H4 (cell line): ENCODE measurements at places on chromosomes 2 and 18.

- no peak for DNase-seq
Measured at GRCh38 chr2:69514819-69515218, 77.6 kb upstream of the NFU1 start.

GRCh38 chr2:60880643-60881046 lies 729 bp upstream of the REL start:
- DNase-seq = no peak

GRCh38 chr2:195269220-195269619 lies 387.8 kb upstream of the SLC39A10 start:
- DNase-seq = no peak

GRCh38 chr2:124480958-124481357 lies 455.9 kb downstream of the CNTNAP5 start:
- no peak for DNase-seq

DNA sequence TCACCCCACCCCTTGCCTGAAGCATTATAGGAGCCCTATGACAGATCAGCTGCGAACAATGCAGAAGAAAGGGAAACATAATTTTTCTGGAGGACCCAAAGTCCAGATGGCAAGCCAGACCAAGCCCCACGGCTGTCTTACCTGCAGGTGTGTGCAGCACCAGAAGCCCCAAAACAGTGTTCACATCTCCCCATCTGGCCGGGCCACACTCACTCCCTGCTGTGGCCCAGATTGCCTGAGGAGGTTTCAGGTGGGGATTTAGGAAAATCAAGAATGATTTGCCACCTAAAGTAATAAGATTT lies 11.7 kb upstream of the STK17B start:
- no peak for DNase-seq

GRCh38 chr2:101150306-101151145 lies 656 bp downstream of the TBC1D8 start:
- DNase-seq = no peak

DNA sequence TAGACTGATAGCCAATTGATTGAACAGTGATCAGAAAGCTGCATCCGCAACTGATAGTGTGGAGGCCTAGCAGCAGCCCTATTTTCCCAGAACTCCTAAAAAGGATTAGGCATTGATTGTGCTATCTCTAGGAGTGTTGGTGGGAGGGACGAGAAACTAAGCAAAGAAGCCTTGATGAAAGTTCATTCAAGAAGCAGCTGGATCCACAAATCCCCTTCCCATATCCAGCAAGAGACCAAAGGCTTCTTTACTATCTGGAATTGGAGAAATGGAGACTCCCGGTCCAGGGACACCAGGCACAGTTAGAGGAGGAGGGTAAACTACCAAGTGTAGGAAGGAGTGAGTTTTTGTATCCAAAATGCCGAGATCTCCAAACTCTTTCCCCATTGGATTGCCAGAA lies 151.5 kb downstream of the ALK start:
- DNase-seq = no peak

- DNase-seq = peak; percentile 58
Measured at GRCh38 chr2:162297925-162298552, 20.4 kb downstream of the IFIH1 start.

DNA sequence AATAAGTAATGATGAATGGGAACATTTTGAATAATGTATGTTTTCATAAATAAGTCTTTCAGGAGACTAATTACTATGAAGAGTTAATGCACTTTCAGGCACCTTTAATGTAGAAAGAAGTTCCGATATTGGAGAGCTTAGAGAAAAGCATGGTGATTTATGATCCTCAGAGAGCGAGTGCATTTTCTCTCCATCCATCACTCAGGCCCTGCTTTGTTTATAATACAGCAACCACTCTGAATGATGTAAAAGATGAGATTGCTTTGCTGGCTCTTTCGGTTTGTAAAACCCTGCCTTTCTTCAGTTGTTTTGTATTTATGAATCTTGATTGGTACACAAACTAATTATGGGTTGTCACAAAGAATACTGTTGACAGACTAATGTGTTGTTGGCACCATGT lies 132.0 kb downstream of the NYAP2 start:
- DNase-seq = no peak

- no peak for DNase-seq
Measured at GRCh38 chr2:221077251-221077650, 494.9 kb downstream of the EPHA4 start.

- no peak for DNase-seq
Measured at GRCh38 chr18:67108894-67109293, 407.6 kb downstream of the DSEL start.

- no peak for DNase-seq
Measured at GRCh38 chr18:13796515-13796914, 27.4 kb upstream of the MC5R start.

DNA sequence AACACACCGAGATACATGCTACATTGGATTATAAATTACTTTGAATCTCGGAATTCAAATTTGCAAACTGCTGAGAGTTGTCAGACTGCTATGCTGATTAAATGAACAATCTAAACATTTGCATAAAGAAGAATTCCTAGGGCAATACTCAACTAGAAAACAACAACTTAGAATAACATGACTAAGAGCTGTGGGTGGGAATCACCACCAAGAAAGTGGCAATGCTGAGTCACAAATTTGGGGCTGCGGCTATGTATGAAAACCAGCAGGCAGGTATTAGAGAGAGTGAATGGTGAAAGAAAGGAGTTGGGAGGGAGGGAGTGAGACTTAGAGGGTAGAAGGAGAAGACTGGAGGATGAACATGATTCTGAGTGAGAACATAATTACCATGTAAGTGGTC lies 559.5 kb downstream of the PIK3C3 start:
- no peak for DNase-seq

DNA sequence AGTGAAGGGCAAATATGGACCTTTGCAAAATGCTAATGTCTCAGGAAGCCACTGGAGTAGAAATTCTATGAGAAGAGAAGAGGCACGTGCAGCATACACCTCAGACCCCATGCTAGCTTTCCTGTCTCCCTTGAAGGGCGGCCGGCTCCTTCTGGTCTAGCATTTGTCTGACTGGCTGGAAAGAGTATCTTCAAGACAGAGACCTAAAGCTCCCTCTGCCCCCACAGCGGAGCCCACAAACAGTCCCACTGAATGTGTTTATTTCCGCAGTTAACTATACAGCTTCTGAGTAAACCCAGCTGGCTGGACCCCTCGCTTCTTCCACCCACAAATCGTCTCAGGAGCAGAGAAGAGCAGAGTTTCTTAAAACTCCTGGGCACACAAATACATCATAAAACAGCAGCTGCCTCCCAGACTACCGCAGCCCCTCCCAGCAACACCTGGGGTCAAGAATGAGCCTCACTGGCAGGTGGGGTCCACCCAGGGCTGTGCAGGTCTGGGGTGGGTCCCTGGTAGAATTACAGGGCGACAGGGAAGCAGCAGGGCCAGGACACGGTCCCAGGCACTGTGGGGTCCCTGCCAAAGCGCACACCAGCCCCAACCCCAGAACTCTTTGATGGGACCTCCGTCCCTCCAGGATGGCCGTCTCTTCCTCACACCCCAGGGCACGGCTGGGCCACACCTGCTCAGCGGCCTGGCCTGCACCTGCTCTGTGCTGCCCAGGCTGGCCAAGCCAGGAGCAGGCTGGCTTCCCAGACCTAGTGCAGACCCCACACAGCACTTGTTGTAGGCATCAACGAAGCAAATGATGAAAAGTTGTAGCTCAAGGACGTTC lies 103.8 kb downstream of the PXDN start:
- DNase-seq = no peak

DNA sequence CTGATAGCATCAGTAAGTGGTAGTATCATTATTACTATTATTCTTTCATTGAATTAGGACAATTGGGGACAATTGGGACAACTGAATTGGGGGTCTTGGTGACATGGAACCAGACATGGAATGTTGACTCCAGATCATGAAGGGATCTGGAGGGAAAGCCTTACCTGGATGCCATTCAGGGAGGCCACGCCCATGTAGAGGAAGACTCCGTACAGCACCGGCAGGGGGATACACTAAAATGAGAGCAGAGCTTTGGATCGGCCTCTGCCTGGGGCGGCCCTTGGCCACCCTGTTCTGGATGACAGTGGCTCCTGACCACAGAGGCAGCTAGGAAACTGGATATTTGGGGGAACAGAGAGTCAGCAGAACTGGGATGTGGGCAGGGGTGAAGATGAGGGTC lies 29.2 kb downstream of the MTHFD2 start:
- no peak for DNase-seq

DNA sequence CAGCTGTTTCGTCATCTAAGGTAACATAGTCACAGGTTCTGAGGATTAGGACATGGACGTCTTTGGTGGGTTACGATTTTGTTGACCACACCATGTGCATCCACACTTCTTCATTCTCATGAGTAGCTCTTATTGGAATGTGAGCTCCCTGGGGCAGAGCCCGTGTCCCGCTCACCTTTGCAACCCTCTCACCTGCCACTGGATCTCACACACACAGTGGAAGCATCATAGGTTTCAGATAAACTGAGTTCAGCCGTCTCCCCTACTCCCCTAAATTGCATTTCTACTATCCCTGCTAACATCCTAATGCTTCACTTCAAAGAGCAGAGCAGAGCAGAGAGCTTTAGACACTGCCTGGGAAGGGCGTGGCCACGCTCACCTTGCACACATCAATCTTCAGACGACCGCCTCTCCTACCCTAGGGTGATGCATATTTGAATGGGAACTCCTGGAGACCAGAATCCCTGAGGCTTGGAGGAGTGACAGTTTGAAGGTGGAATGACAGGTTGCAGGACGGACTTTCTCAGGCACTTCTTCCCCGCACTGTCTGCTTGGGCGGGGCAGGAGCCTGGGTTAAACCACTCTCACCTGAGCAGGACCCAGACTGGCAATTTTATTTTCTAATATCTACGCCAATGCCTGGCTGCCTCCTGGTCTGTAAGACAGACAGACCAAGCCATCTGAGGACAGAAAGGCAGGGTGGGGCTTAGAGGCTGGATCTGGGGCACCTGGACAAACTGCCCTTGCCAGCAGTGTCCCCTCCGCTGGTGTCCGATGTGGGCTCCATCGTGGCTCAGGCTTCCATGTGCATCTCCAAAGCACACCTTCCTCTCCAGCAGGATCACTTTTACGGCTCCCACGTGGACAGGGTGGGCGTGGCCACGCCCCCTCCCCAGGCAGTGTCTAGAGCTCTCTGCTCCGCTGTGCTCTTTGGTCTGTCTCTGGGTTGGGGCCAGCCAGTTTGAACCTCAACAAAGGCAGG lies 229.5 kb upstream of the COPS8 start:
- DNase-seq = no peak

DNA sequence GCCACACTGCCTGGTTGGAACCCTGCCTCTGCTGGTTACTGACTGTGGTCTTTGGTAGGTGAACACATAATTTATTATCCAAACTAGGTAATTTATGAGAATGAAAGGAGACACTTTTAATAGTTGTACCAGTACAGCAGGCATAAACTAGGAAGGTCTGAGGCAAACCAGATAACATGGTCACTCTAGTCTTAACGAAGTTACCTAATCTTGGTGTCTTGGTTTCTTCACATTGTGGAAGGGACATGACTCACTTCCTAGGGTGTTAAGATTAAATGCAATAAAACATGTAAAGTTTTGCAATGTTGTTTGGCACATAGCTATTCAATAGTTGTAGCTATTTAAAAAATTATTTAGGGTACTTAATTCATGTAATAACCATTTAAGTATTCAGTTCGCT lies 23.3 kb downstream of the SPTBN1 start:
- DNase-seq = no peak

- DNase-seq = peak; percentile 93
Measured at GRCh38 chr2:220891405-220891804, 680.7 kb downstream of the EPHA4 start.

- DNase-seq = peak; percentile 89
Measured at GRCh38 chr18:394987-395362, 105.5 kb downstream of the COLEC12 start.

- peak; percentile 7 for DNase-seq
Measured at GRCh38 chr18:13680612-13681011, 45.7 kb downstream of the FAM210A start.

- peak; percentile 36 for DNase-seq
Measured at GRCh38 chr18:69490072-69490471, 89.4 kb downstream of the DOK6 start.

- no peak for DNase-seq
Measured at GRCh38 chr2:111995148-111995547, 59.9 kb upstream of the TMEM87B start.

DNA sequence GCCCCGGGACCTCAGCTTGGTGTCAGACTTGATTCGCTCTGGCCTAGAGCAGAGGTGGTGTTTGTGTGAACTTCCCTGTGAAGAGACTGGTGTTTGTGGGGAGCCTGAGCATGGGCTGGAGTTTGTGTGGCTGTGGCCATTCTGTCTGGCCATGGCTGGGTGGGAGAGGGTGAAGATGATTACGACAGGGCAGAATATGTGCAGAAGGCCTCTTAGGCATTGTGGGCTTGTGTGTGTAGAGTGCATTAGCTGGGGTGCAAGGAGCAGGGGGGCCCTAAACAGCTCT lies 10.5 kb downstream of the OBSL1 start:
- no peak for DNase-seq

GRCh38 chr2:219060821-219061791 lies at the start of gene IHH:
IHH (minus strand) TSS chr2:219060921; CDS start chr2:219060467, 454 bp downstream.
- no peak for DNase-seq

GRCh38 chr2:109172556-109173105 lies 43.6 kb downstream of the SH3RF3 start:
- DNase-seq = no peak

- DNase-seq = no peak
Measured at GRCh38 chr2:177586154-177586553, 193.6 kb downstream of the AGPS start.

GRCh38 chr2:1143129-1143528 lies 192.5 kb downstream of the SNTG2 start:
- DNase-seq = no peak

- no peak for DNase-seq
Measured at GRCh38 chr2:207048416-207048815, 109.1 kb downstream of the CPO start.

DNA sequence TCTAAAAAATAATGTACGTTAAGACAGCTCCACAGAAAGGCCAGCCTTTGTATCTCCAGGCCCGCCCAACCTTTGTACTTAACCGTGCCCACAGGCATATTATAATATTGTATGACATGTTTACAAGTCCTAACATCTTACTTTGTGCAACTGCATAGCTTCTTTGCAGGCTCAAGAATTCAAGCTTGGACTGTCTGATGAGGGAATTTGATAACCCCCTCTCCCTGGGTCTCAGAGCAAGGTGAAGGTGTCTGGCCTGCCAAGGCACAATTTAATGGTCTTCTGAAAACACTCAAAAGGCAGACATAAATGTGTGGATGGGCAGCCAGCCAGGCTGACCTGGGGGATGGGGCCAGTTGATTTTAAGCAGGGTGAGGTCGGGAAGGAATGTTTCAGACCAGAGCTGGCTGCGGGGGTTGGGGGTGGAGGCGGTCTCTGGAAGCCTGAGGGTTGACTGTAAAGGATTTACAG lies 732.7 kb upstream of the FANCL start:
- DNase-seq = no peak
